ENCODE measurements at places on chromosomes 16 and 17.

DNA sequence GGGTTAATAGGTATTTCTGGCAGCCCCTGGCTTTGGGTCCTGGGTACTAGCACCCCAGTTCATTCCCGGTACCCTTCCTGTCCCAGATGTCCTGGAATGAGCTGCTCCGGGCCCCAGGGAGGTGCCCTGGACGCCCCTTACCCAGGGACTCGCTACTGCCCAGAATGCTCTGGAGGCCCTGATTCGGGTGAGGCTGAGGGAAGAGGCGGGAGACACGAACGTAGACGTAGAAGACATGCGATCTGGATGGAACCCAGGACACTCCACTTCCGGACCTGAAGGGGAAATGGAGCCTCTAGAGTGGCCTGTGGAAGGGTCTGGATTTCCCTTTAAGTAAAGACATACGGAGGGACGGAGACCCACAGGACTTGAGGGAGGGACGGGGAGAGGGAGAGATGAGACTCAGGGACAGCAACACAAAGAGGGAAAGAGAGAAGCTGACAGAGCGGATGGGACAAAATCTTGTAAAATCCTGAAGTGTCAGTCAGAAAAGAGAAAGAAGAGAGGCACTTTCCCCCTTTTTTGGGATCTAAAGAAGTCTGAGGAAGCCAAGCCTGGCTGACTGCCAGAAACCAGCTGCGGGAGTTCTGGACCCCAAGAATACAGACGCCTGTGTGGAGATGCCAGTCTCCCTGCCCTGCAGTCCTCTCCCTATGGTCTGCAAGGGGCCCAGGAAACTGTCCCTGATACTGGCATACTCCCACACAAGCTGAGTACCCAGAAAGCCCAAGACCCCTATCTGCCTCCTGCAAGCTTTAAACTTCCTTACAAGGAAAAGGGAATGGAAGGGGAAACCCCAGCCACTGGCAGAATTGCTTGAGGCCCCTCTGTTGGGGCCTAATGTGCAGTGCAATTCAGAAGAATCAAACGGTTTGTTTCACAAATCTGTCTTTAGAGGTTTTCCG, 1.0 kb upstream of the HOXB13 start:
- no peak for DNase-seq

DNA sequence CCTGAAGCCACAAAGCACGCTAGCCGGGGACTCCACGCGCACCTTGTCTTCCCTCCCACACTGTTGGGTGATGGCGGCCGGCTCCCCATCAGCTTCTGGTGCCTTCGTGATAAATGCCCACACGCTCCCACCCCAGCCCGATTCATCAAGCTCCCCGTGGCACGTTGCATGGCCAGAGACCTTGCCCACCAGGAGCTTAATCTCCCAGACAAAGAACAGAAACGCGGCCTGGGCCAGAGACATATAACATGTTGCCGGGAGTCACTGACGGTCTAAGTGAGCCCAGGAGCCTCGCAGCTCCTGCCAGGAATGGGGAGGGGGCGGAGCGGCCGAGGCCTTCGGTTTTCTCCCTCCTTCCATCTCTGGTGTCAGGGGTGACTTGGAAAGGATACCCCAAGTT, 93.1 kb downstream of the SDK2 start:
- no peak for DNase-seq

- peak; percentile 93 for DNase-seq
Observed at GRCh38 chr16:641326-642188, at the start of gene MCRIP2. MCRIP2 (plus strand) TSS chr16:641828; CDS start chr16:641992, 164 bp downstream.

GRCh38 chr17:3695723-3696411, at the start of gene P2RX5:
P2RX5 (minus strand) TSS chr17:3696155; CDS start chr17:3696005, 150 bp downstream.
- peak; percentile 76 for DNase-seq

DNA sequence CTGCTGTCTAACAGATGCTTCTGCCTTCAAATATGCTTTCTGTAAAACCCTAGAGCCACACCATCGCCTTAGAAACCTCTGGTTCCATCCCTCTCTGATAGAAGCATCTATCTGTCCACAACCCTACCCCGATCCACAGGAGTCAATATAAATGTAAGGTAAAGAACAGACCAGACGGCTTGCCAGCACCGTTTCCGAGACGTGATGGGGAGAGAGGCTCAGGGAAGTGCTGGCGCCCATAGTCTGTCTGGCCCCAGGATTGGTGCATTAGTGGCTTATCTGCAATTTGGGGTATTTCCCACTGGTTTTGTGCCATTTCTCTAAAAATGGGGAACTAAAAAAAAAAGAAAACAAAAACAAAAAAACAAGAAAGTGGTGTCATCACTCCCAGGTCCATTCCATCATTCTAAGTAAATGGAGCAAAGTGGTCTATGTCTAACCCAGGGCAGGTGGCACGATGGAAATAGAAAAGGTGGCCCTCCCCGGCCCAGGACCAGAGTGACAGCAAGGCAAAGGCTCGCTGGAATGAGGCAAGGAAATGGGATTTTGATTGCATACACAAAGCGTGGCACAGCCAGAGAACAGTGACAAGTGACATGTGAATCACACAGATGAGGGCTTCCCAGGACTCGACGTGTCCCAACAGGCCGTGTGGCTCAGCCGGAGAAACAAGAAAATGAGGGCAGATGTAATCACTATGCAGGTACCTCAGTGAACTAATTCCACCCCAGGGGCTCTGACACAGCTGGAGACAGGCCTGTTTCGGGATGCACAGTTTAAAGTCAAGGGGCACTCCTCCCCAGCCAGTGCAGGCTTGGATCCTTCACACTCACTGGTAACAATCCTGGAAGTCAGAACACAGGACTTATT, 125.6 kb downstream of the GAS7 start:
- DNase-seq = no peak

DNA sequence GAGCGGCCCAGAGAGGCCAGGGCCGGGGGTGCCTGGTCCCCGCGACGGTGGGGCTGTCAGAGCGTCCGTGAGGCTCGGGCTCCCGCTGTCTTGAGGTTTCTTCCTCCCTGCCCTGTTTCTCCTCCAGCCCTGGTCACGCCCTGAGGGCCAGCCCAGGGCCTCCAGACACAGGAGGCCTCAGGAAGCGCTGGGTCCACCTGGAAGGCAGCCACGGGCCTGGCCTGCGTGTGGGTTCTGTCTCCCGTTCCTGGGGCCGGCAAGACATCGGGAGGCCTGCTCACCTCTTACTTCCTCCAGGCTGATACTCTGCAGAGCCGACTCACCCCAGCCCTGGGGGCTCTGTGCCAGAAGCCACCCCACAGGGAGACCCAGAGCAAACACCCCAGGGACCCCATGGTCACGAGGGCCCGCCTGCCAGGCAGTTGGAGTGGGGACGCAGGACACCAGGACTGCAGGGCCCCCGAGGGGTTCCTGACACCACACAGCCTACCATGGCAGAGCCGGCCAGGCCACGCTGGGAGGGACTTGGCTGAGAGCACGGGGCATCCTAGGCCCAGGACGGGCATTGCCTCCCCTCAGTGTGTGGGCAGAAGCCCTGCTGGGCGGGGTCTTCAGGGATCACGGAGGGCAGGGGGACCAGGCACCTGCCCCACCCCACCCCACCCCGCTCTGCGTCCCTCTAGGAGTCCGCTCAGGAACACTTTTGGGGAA, 18.9 kb upstream of the CACNA1H start:
- DNase-seq = no peak

- DNase-seq = peak; percentile 64
Observed at GRCh38 chr17:13140750-13141149, 122.9 kb upstream of the ELAC2 start.

- DNase-seq = no peak
Observed at GRCh38 chr16:66050991-66051390, 315.5 kb upstream of the CDH5 start.

DNA sequence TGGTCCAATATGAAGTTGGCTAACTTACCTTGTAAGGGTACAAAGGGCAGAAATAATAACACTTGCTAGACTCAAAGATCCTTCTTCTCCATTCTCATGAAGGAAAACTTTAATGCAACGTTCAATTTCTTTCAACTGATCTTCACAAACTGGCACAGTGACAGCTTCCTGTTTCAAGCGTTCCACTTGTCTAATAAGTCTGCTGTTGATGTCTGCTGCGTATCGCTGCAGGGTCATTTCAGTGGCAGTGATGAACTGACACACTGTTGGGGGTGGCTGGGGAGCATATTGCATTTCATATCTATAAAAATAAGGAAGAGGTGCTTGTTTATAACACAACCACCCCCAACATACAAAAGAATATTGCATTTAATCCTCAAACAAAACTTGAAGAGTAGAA, 33.5 kb upstream of the ARL6IP1 start:
- no peak for DNase-seq

DNA sequence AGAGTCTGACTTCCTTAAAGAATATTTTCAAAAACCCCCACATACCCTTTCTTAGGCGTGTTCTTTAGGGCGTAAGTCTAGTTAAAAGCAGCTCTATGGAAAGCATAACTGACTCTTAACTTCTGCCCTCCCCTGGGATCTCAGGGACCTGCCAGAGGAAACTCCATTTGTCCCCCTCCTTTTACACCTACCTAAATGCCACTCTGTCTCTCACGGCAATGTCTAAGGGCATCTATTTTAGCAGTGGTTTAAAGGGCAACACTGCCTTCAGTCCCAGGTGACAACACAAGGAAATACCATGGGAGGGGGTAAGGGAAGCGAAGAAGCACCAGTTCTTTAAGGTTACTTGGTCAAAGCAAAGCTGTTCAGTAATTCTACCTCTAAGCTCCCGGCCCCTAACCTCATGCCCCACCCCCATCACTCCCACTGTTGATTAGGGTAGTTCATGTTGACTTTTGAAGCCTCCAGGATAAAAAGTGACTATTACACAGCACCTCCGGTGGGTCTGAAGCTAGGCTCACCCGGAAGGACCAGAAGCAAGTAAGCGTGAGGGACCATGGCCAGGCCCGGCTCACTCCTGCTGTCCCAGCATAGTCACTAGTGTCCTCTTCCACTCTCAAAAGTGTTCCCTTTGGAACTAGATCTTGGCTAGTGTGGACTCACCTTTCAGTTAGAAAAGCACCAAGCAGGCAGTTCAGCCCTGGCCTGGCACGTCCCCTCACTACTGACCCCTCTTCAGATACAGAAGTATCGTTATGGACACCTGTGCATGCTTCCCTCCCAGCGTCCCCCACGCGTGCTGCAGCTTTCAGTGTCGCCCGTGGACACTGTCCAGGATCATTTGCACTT, 47.1 kb downstream of the CYTH1 start:
- DNase-seq = no peak

DNA sequence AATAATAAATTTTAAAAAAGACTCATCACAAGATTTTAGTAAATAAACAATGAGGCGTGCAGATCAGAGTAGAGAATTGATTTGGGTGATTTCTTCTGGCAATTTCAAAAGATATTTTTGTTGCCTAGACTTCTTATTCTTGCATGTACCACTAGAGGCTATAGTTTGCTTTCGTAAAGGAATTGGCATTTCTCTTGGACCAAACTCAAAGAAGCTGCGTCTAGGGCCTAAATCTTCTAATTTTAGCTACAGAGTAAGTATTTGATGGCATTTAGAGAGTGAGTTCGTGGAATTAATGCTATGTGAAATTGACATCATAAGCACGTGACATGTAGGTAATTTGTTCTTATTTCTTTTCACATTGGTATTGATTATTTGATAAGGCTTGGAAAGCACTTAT, 24.4 kb upstream of the ABCC11 start:
- no peak for DNase-seq

GRCh38 chr16:83689385-83689831, 118.4 kb upstream of the HSBP1 start:
- DNase-seq = peak; percentile 30

DNA sequence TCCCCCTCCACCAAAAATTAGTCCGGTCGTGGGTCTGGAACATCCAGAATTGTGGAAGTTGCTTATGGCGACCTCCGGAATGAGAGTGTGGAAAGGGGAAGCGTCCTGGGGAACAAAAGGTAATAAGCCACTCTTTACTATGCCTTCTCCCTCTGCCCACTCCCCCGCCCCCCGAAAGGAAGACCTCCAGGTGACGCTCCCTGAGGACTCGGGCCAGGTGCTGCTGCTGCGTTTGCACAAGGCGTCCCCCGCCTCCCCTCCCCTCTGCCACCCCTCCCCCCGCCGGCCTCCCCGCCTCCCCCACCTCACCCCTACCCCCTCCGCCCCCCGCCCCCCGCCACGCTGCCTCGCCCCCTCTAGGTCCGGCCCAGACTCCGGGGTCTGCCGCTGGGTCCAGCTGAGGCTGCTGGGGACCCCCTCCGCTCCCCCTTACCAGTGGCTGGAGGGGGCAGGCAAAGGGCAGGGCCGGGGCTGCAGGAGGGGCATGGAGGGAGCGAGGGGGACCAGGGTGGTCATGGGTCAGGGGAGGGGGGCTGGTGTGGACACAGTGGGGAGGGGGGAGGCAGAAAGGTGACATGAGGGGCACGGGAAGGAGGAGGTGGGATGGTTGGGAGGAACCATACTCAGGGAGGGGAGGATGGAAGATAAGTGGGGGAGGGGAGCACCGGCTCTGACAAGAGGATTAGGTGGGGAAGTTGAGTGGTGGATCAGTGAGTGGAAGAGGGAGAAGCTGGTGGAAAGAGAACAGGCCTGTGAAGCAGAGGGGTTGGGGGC, 23.6 kb downstream of the ALOX12B start:
- peak; percentile 37 for DNase-seq

- no peak for DNase-seq
Observed at GRCh38 chr17:20702692-20703091, 123.2 kb downstream of the CDRT15L2 start.

GRCh38 chr16:27516365-27516764, 33.3 kb downstream of the GTF3C1 start:
- no peak for DNase-seq
